ENCODE measurements at places on chromosomes 1 and 21.

GRCh38 chr1:236806634-236807033, 11.5 kb downstream of the MTR start:
- DNase-seq = no peak

GRCh38 chr1:21689661-21690372, 20.7 kb upstream of the RAP1GAP start:
- no peak for DNase-seq

GRCh38 chr1:180842491-180843275, 70.0 kb upstream of the KIAA1614 start:
- no peak for DNase-seq

DNA sequence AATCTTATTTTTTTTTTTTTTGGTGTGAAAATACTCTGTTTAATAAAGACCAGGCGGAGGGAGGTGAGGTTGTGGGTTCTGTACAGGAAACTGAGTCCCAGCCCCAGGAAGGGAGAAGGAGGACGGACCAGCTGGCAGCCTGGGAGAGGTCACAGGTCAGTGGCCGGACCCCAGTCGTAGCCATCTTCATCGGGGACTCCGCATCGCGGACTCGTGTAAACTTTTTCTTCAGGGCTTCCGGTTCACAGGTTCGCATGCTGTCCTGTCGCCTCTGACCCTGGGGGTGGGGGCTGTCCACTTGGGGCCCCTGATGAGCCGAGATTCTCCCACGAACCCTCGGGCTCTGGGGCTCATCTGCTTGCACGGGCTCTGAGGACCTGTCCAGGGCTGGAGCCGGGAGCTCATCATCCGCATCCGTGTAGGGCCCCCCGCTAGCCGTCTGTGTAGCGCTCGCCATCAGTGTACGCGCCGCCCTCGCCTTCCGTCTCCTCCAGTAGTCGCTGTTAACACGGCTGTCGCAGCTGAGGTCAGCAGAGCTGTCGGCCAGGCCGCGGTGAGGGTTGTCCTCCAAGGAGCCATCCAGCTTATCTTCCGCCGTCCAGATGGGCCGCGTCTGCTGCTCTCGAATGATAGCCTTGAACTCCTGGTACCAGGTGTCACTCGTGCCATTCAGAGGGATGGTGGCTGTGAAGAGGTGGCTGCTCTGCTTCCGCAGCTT, 975.7 kb upstream of the PRMT6 start:
- DNase-seq = no peak

- DNase-seq = no peak
These were observed 5.4 kb upstream of the ALPL start for GRCh38 chr1:21503706-21504377.

DNA sequence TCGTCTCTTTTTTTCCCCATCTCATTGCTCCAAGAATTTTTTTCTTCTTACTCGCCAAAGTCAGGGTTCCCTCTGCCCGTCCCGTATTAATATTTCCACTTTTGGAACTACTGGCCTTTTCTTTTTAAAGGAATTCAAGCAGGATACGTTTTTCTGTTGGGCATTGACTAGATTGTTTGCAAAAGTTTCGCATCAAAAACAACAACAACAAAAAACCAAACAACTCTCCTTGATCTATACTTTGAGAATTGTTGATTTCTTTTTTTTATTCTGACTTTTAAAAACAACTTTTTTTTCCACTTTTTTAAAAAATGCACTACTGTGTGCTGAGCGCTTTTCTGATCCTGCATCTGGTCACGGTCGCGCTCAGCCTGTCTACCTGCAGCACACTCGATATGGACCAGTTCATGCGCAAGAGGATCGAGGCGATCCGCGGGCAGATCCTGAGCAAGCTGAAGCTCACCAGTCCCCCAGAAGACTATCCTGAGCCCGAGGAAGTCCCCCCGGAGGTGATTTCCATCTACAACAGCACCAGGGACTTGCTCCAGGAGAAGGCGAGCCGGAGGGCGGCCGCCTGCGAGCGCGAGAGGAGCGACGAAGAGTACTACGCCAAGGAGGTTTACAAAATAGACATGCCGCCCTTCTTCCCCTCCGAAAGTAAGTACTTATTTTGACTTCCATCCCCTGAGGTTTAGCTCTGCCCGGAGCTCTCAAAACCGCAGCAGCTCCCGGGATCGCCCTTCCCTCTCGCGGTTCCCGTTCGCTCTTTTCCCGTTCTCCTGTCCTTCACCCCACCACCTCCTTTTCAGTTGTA, 1.5 kb downstream of the TGFB2 start:
- DNase-seq = no peak

DNA sequence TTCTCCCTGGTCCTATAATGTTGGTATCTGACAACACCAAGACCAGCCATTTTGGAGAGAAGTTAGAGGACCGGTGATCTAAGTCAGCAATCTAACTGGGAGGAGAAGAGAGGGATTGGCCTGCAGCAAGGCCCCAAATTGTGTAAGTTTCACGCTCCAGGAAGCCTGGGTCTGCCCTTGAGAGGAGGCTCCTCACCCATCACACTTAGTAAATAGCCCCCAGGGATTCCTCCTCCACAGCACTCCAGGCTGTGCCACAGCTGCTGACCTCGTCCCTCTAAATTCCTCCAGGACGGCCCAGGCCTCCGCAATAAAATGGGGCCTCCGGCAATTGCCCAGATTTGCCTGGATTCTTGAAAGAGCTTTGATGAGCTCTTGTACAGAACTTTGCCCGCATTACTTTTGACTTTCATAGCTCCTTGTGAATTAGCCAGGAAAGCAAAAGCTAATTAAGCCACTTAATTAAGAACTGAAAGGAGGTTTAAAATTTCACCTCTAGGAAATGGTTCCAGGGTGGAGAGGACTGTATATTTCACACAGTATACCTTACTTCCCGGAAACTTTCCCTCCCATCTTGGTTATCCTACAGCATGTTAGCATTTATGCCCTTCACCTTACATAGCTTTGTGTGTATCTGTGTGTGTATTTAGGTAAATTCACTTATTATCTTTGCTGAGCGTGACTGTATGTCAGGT, 90.5 kb downstream of the LAMC2 start:
- DNase-seq = no peak

GRCh38 chr1:226401355-226402303, 6.3 kb downstream of the PARP1 start:
- DNase-seq = no peak

DNA sequence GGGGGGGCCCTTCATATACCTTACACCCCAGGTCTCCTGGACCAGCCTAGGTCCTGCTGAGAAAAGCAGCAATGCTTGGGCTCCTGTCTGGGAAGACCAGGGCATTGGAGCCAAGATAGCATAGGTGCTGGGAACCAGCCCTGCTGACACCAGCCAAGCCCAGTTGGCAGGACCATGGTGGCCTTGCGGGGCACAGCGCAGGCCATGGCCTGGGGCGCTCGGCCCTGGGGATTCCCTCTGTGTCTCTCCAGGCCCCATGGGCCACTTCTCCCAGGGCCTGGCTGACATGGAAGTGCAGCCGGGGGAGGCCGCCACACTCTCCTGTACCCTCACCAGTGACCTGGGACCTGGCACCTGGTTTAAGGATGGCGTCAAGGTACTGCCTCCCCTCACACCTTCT, 23.3 kb downstream of the IGFN1 start:
- DNase-seq = no peak

DNA sequence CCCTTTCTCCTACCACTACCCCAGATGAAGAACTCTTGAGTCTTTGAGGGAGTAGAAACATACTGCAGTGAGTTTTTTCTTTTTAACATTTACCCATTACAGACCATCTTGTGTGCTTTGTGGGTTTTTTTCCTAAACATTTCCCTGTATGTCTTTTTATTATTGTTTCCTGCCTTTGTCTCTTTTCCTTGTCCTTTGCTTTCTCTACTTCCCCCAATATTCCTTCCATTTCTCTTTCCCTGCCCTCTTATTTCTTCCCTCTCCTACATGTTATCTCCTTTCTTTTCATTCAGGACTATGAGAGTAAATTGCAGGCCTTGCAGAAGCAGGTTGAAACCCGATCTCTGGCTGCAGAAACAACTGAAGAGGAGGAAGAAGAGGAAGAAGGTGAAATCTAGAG, 79.1 kb upstream of the PGD start:
- no peak for DNase-seq

GRCh38 chr1:41610361-41610760, 125.9 kb upstream of the EDN2 start:
- DNase-seq = peak; percentile 16

DNA sequence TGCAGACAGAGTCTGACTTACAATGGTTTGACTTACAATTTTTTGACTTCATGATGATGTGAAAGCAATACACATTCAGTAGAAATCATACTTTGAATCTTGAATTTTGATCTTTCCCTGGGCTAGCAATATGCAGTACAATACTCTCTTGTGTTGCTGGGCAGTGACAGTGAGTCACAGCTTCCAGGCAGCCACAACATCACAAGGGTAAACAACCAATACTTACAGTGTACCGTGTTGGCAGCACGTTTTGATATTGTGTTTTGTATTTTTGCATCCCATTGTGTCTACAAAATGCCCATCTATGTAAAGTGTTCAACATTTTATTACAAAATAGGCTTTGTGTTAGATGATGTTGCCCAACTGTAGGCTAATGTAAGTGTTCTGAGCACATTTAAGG, 150.9 kb downstream of the NTMT2 start:
- no peak for DNase-seq

- no peak for DNase-seq
These were observed 10.1 kb downstream of the TNNI3K start for GRCh38 chr1:74245168-74245772.

DNA sequence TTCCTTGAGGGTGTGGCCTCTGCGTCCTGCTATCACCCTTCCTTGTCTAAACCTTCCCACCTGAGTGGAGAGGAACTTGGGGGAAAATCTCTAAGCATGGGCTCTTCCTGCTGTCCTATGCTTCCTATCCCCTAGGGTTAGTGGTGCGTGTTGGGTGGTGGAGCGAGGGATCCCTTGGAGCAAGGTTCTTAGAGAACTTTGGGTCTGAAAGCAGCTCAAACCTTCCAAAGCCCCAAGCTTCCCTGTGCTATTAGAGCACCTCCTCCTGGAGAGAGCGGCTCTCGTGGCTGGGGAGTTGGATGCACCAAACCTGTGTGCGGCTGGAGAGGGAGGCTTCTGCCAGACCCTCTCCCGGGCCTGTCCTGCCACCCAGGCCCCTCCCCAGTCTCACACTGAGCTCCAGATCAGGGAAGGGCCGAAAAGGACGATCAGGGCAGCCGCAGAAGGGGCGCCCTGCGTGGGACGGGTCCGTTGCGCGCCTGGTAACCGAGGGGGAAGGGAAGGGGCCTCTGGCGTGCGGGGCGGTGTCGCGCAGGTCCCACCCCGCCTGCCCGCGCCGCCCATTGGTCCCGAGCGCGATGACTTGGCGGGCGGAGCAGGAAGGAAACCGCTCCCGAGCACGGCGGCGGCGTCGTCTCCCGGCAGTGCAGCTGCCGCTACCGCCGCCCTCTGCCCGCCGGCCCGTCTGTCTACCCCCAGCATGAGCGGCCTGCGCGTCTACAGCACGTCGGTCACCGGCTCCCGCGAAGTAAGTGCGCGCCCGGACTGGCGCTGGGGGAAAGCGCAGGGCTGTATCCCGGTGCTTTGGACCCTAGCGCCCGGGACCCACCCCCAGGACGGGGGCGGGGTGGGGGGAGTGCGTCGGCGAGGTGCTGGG, at the start of gene SH3BGRL3:
Gene SH3BGRL3, plus strand, starts transcription at position 631 of the 877 bp plus-strand sequence. Its CDS starts 70 bp downstream, at position 701.
- peak; percentile 90 for DNase-seq

- DNase-seq = no peak
These were observed 31.4 kb upstream of the ARTN start for GRCh38 chr1:43902058-43902831.

DNA sequence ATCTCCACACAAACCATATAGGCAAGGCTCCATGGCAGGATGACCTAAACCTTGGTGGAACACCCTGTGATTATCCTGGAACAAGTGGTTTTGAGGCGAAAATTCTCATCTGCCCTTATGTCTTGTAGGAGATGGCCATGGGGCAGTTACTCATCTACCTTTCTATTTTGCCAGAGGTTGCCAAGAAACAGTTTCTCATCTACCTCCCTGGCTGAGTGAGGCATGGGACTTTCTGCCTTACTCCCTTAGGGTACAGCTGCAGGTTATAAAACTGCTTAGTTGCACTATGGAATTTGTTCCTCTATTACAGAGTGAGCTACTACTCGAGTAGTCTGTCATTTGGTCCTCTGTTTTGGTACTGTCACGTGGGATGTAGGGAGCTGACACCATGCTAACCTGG, 31.3 kb upstream of the GUCA2A start:
- DNase-seq = no peak

Measured in right atrium auricular region (tissue), 2 donors.